Retina (tissue), 1 donor: ENCODE measurements at places on chromosomes 1 and 21.

GRCh38 chr1:172378109-172378760 lies 42.2 kb upstream of the C1orf105 start:
- DNase-seq = no peak

GRCh38 chr1:229778794-229779193 lies 152.7 kb downstream of the URB2 start:
- peak; percentile 71 for DNase-seq

GRCh38 chr1:170544624-170545023 lies 12.7 kb downstream of the GORAB start:
- no peak for DNase-seq

DNA sequence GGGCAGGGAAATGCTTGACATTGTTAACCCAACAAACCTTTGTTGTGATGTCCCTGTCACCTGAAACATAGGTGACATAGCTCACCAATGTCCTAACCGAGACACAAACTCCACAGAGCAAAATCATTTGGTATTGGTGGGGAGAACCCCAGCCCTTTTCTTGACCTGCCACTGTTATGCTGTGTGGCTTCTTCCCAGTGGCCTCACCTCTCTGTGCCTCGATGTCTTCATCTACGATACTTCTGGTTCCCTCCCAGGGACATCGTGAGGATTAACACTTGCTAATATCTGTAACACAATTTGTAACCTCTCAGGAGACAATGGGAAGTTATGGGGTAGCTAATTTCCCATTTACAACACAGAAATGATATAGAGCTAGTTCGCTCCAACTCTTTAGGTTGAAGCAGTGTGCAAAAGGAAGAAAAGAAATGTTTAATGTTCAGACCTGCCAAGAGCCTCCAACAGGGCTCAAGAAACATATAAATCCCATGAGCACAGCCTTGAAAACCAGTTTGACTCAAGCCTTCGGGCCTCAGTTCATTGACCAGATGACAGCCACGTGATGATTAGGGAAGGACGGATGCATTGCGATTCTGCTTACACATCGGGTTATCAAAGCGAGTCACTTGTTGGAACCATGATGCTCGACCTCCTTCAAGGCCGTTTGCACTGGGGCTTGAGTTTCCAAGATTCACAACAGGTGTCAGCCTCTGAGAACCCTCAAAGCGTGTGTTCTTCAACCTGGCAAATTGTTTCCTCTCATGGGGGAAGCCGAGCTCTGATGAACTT lies 37.8 kb upstream of the TMEM51 start:
- no peak for DNase-seq

DNA sequence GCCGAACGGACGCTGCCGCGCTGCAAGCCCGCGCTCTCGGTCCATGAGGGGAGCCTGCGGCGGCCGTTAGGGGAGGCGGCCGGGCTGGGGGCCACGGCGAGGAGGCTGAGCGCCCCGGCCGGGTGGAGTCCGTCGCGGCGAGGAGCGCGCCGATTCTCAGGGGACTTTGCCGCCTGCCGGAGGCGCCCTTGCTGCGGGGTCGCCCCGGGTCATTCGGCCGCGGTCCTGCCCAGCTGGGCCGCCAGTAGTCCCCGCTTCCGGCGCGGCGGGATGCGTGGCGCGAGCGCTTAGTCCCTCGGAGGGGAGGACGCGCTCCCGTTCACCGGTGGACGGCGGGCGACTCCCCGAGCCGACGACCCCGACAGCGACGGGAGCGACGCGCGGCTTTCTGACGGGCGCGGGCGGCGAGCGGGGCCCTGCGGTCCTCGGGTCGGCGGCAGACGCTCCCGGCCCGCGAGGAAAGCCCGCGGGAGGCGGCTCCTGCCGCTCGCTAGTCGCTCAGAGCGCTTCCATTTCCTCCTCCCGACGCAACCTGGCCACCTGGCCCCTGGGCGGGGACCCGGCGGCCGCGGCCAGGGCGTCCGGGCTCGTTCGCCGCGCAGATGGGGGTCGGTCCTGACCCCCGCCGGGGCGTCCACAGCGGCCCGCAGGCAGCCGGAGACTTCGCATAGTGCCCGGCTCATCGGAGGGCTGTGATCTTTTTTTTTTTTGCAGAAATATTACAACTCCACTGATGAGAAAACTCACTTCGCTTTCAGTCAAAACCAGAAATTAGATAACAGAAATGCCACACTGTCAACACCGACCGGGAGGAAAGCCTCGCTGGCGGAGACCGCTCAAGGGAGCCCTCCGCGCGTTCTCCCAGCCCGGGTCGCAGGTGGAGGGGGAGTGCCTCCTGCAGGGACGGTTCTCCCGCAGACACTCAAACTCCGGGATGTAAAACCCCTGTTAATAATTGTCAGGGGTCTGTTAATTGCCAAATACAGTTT lies 641 bp upstream of the ZBTB21 start:
- DNase-seq = peak; percentile 90

DNA sequence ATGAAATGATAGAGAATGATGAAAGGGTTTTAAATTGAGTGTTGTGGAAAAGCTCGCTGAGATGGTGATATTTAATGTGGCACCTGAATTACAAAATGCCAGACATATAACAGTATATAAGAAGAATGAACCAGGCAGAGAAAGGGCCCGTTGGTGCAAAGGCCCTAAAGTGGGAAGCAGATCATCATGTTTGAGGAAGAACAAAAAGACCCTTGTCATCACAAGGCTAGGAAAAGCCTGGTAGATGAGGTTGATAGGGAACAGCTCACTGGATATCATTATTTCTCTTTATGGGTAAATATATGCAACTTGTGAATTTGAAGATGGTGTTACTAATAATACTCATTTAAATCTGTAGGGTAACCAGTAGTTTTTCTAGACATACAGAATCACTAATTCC lies 11.0 kb downstream of the RAP1A start:
- DNase-seq = no peak

DNA sequence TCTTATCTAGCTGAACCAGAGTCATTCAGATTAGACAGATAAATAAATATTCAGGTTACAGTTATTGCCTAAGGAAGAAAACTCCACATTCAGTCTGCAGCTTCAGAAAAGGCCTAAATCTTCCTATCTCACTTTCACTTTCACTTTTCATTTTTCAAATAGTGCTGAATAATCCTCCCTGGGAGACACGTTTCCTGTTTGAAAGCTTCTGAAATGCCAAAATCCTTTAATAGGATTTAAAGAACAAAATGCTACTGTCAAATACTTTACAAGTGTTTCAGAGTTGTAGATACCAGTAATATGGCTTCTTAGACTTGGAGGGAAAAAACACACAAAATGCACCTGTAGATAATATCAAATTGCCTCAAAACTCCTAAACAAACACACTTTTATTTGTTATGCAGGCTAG lies 3.9 kb downstream of the PSMB2 start:
- DNase-seq = no peak

GRCh38 chr1:183845681-183846080 lies 40.8 kb downstream of the RGL1 start:
- no peak for DNase-seq

DNA sequence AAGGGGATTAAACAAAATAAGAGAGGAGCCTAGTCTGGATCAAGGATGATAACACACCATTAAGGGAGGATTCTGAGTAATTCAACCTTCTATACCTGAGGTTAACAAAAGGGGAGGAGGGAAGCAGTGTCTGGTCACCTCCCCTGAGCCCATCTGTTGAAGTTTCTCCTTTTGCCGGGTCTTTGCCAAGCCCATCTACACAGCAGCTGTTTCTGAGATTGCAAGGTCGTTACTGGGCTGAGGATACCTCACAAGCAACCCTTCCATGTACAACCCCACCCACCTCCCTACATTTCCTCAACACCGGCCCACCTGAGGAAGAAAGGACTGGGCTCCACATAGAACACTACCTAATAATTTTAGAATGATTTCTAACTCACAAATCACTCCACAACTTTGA lies 26.3 kb downstream of the LRRC52 start:
- no peak for DNase-seq

- DNase-seq = no peak
Measured at GRCh38 chr21:37206496-37206895, 60.6 kb downstream of the VPS26C start.

- DNase-seq = no peak
Measured at GRCh38 chr1:41348394-41348793, 12.8 kb upstream of the FOXO6 start.

DNA sequence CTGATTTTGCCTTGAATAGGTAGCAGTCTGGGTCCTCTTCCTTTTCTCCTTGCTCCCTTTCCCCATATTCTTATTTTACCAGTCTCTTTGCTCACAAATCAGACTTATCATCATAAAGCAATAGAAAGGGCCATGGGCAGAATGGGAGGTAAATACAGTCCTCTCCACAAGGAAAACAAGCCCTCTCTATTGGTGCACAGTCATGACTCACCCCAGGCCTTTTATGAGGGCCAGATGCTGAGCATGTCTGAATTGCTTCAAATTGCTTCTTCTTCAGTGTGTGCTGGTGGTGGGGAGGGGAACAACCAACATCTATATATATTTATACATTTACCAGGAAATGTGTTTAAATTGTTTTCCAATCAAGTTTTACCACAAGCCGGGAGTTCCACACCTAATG lies 75.2 kb downstream of the GFI1 start:
- no peak for DNase-seq

GRCh38 chr1:113871597-113872113 lies at the start of gene PTPN22:
Gene PTPN22, minus strand, starts transcription at chr1:113871712.
- no peak for DNase-seq

DNA sequence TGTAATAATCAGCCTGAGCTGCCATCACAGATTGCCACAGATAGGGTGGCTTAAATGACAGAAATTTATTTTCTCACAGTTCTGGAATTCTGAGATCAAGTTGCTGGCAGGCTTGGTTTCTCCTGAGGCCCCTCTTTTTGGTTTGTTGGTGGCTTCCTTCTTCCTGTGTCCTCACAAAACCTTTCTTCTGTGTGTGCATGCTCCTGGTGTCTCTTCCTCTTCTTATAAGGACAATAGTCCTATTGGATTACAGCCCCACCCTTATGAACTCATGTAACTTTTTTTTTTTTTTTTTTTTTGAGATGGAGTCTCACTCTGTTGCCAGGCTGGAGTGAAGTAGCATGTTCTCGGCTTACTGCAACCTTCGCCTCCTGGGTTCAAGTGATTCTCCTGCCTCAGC lies 41.0 kb upstream of the F3 start:
- DNase-seq = no peak

- no peak for DNase-seq
Measured at GRCh38 chr1:20093940-20094391, 24.0 kb downstream of the PLA2G5 start.

- no peak for DNase-seq
Measured at GRCh38 chr1:56147034-56147433, 432.3 kb downstream of the PLPP3 start.

DNA sequence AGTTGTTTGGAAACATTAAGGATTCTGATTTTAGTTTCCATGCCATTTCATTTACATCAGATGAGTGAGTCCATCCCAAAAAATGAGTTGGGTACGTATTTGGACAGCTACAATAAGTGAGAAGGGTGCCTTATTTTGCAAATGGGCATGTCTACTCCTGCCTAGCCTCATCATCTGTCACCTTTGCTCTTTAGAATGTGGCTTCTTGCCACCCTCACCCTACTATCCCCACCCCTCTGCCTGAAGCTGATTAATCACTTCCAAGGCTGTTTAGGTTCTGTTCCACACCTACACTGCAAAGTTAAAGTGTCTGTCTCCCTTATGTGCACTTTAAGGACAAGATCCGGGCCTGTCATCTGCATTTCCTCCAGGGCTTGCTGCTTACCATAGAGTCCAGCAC lies 61.2 kb downstream of the ST6GALNAC5 start:
- DNase-seq = no peak

DNA sequence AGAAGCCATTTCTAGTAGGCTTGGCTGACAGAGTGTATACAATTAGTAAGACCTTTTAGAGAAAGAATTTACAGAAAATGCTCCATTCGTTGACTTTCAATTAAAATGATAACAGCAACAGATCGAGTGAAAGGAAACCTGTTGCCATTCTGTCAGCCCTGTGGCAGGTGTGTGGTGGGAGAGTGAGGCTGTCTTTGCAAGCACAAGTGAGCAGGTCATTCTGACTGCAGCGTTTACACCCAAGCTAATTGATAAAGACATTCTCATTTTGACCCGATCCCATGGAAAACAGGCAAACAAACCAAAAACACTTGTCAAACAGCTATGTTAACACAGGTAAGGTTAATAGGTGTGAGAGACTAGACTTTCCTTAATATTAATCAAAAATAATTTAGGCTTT lies 257.3 kb downstream of the PTBP2 start:
- peak; percentile 55 for DNase-seq

DNA sequence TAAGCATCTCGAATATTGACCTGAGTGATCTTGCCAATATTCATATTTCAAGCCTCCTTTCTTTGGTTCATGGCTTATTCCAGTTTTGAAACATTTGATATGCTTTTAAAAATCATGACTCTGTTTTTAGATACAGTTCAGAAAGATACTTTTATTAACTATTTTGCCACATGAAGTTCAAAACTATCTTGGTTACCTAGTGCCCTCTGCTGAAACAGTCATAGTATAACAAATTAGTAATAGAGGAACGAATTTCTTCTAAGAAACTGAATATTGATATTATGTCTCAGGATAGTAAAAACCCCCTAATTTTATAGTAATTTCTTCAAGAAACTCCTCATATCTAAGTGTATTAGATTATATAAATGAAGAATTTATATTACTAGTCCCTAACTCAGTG lies 52.6 kb upstream of the RC3H1 start:
- DNase-seq = no peak

DNA sequence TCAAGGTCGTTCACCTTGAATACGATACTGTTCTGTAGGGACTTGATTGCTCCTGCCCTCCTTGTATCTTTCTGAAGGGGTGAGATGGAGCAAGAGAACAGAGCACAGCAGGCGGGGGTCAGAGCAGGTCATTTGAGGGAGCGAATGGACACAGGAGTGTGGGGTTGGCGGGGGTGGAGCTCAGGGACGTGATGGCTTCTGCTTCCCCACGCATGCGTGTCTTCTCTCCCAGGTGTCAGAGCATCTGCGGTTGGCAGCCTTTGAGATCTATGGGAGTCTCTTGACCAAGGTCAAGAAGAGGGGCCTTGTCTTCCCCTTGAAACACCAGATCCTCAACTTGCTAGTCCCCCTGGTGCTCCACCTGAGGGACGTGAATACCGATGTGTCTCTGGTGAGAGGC lies 63.9 kb downstream of the INAVA start:
- no peak for DNase-seq

GRCh38 chr1:101364370-101365120 lies 127.7 kb downstream of the S1PR1 start:
- no peak for DNase-seq

DNA sequence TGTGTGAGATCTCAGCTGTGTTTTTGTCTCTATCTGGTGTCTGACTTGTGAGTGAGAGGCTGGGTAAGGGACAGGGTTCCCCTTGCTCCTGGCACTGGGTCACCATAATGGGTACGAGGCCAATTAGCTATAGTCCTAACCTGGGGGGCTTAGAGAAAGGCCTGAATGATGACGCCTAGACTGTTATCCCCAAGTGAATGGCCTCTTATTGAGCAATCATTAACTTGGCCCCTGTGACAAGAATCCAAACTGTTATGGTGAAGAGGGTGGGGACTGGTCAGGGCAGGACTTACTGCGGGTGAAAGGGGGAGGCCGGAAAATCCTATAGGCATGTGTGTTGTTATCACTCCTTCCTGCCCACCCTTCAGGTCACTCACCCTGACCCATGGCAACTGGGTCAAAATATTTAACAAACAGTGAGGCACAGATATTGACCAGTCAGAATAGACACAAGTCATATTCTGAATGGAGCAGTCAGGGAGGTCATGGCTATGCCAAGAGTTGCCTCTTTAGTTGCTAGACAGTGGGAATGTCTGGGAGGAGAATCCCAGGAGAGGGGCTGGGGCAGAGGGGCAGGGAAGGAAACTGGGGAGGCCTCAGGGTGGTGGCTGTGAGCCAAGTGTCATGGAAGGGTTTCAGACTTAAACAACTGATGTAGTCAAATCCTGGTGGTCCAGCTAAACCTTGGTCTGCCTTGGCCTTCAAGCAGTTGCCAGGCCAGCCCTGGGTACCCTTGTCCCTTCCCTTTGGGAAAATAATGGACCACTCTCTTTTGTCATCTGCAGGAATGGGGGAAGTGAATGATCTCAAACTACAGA lies 3.2 kb downstream of the NR0B2 start:
- DNase-seq = no peak
